ENCODE measurements at places on chromosomes 1 and 21. TPM values are rescaled to one million over a fixed set of nuclear protein-coding genes. Genes with fewer than 3 reads are reported as not detected.

The RIPPLY3 gene
- 0.10 TPM for total RNA-seq

The RUNX3 gene
- 83.8 TPM for total RNA-seq

The OR6K2 gene
- total RNA-seq: not detected

The LMO4 gene
- 19.5 TPM for total RNA-seq

The TEX38 gene
- total RNA-seq: not detected

The RHD gene
- not detected for total RNA-seq

The NTNG1 gene
- not detected for total RNA-seq

The RSBN1 gene
- total RNA-seq: 13.6 TPM

DNA sequence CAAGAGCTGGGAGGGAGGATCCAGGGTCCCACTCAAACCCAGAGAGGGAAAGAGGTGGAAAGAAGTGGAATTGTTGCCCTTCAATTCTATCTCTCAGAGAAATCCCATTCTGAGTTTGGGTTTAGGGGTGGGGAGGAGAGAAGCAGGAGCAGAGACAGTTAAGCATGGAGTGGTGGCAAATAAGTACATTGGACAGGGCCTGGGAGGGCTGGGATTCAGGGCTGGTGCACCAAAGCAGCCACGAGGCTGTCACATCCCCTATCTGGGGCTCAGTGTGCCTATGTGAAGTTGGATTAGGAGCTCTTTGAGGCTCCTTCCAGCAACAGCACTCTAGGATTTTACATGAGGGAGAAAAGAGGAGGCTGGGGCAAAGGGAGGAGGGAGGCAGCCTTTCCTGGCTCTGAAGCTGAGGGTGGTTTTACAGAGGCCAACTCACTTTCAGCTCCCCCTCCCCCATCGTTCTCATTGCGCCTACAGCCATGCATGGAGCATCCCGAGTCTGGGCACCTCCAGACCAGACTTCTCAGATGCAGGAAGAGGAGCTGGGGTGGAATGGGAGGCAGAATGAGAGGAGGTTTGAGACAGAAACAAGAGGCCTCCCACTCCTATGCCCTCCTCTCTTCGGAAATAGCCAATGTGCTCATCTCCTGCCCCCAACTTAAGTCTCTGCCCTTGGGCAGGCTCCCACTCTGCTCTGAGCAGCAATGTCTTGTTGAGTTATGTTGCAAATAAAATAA lies 3.0 kb upstream of the SYT6 start:
- no peak for DNase-seq

GRCh38 chr1:172393354-172393753 lies 27.1 kb upstream of the C1orf105 start:
- DNase-seq: no peak

- DNase-seq: no peak
Observed at GRCh38 chr1:164757625-164758024, 198.6 kb downstream of the PBX1 start.

- no peak for DNase-seq
Observed at GRCh38 chr21:41229509-41230248, 61.7 kb downstream of the BACE2 start.

DNA sequence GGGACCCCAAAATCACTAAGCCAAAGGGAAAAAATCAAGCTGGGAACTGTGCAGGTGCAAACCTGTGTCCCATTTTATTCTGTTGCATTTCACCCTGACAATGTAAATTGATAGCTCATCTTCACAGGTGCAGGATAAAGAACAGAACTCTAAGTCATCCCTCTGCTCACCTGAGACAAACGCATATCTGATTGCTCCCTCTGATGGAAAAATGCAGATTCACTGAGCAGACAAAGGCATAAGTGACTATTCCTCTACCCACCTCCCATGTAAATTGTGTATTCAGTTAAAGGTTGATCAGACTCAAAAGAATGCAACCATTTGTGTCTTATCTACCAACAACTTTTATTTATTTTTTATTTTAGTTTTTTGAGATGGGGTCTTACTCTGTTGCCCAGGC lies 644.2 kb downstream of the PTPRU start:
- no peak for DNase-seq

DNA sequence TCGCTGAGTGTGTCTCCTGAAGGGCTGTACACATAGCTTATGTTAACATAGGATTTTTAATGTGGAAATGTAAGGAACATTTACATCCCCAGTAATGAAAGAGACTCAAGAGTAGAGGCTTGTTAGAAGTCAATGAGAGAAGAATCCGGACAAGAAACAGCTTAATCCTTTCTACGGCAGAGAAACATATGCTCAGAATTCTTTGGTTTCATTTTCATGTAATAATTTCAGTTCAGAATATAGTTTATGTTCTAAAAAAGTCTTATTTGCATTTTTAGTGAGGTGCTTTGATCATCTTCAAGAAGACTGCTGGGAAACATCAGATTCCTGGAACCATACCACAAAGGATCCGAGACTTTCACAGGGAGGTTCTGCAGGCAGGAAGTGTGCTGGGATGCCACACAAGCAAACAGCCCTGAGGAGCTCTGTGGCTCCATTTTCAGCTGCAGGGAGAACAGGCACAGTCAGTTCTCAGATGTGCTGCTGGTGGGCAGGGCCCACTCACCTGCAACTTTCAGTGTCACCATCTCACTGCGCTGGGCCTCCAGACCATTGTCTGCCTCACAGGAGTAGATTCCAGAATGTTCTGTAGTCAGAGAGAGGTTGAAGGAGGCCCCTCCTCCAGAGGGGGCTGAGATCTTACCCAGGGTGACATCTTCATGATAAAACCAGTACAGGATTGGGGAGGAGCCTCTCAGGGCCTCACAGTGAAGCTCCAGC lies 28.4 kb downstream of the FCRL5 start:
- peak; percentile 21 for DNase-seq

DNA sequence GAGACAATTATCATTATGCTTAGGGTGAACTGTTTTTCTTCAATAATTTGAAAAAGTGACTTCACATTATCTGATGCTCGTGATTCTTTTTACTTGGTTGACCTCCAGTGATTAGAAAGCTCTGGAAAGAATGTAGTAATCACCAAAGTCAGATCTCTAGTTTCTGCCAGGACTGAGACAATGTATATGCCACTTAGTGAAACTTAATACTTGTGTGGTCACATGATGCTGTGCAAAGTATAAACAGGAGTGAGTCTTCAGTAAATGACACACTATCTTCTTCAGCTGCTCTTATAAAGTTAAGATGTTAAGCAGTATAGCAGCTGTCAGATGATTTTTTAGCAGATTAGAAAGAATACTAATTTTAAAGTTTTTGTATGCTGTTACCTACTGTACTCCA lies 17.2 kb downstream of the VCAM1 start:
- no peak for DNase-seq

DNA sequence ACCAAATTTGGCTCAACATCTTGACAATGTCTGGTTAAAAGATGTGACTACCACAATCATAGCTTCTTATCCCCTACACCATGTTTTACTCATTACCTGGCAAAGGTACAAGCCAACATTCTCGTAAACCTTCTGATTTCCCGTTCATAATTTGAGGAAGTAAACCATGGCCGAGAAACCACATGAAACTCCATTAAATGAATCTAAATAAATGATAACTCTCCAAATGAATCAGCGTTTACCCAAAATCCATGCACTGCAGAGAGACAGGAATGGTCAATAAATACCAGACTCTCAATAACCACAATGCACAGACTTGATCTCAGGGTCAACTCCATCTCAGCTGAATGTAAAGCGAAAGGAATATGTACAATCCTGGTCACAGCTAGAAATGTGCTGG lies 125.2 kb downstream of the TYW3 start:
- DNase-seq: no peak

DNA sequence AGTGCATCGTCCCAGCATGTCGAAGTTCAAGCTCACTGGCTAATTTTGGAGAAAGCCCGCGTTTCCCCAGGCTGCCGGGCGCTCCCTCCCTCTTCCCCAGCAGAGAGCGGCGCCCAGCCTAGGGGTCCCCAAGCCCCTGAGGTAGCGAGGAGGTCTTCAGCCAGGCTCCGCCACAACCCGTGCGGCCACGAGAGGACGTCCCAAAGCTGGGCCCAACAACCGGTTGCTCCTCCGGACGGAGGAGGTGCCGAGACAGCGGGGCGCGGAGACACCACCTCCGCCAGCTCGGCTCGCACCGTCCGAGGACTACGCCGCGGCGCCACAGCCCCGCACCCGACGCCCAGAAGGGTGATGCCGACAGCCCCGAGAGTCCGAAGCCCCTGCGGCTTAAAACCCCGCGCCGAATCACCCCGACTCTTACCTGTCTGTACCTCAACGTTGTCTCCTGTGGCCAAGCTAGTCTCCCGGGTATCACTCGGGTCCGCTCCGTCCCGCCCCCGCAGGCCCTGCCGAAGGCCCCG lies at the start of gene DENND2C:
DENND2C (minus strand) TSS at position 488 of the 521 bp plus-strand sequence. CDS start 44,065 bp downstream, outside the sequence.
- no peak for DNase-seq

GRCh38 chr21:45357436-45358260 lies 47.3 kb upstream of the COL18A1 start:
- no peak for DNase-seq

GRCh38 chr1:178161516-178161915 lies 67.6 kb downstream of the RASAL2 start:
- DNase-seq: no peak

DNA sequence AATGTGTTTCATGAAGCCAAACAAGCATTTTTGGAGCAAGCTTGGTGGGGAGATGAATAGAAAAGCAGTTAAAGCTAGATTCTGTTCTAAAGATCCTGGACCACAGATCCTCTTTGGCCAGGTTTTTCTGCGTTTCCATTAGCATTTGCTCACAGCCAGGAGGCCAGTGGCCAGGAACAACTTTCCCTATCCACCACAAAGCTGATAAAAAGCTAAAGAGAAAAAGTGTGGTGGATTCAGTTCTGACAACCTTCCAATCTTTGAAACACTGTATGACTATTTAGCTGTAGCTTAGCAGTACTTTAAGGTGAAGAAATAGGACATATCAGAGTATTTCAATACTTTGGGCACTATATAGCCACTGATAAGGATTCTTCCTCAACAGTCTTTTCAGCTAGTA lies 3.0 kb upstream of the NEK7 start:
- no peak for DNase-seq

DNA sequence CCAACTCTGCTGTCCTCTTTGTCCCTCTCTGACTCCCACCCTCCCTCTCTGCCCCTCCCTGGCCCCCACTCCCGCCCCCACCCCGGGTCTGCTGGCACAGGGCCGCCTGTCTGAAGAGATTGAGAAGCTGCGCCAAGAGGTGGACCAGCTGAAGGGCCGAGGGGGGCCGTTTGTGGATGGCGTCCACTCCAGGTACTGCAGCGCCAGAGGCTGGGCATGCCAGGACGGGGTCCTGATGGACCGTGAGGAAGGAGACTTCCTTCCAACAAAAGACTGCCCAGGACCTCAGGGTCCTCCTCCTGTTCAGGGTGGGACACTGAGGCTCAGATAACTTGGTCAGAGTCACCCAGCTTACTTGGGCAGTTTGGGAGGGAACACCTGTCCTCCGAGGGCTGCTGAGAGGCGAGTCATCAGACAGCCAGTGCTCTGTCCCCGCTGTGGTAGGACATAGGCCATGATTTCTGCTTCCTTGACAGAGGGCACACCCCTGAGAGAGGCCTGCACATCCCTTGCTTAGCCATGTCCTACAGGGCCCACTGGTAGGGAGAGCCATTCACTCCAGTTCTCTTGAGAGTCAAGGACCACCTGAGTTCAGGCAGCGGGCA lies 23.4 kb downstream of the PPFIA4 start:
- no peak for DNase-seq

DNA sequence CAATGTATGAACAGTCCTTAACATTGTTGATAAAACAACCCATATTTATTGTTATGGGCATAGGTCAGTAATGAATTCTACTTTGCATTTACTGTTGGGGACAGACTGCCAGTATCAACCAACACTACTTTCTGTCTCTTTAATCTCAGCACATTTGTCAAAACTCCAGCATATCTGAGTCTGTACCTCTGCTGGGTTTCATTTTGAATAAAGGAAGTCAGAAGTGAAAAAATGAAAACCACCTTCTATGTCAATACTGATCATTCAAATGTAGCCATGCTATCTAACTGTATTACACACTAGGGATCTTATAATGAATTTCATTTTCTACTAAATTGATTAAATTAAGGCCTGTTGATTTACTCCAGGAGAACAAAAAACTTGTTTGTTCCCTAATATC lies 24.2 kb upstream of the CXADR start:
- no peak for DNase-seq

- peak; percentile 53 for DNase-seq
Observed at GRCh38 chr1:27402349-27402754, 9.9 kb downstream of the GPR3 start.

DNA sequence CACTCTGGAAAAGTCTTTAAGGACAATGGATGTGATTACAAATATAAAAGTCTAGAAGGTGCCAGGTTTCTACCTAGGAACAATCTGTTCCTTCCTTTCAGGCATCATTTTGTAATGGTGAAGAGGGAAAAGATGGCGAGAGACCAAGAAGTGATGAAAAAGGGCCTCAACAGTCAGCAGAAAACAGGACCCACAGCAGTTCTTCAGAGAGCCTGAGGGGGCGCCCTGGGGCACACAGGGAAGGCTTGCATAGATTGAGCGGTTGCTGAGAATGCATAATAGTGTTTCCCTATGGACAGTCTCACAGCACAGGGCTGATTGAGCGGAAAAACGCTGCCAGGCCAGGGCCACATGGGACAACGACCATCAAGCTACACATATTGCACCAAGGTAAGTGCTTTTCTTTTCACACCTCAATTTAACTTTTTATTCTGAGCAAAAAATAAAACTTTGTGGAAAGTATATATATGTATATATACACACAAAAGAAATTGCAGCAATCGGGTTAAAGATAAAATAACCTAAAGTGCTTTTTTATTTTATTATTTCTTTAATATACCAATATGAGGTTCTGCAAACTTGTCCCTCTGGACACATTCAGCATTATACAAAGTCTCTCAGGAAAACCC lies 3.1 kb upstream of the YRDC start:
- peak; percentile 73 for DNase-seq

- no peak for DNase-seq
Observed at GRCh38 chr1:43238991-43239469, 30.8 kb upstream of the TMEM125 start.

DNA sequence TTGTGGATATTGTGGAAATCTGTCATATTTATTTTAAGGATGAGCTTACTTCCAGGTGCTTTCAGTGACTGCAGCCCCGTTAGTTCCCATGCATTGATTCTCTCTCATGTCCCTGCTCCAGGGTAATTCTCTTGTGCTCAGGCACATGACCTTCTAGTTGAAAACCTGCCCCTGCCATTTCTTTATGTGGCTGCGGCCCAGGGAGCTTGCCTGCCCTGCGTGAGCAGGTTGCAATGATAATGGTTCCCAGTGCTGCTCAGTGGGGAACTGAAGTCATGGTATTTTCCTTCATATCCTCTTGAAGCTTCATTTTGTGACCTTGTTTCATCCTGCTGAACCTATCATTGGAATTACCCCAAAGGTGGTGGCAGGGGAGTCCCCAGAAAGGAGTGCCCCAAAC lies 229.8 kb downstream of the DISC1 start:
- DNase-seq: no peak

Data from activated naive CD4-positive, alpha-beta T cell treated with anti-CD3 and anti-CD28 coated beads for 36 hours (primary cell).